Endothelial cell of umbilical vein (primary cell): ENCODE measurements at places on chromosomes 13 and 19. TPM values are rescaled to one million over a fixed set of nuclear protein-coding genes. Genes with fewer than 3 reads are reported as not detected.

GRCh38 chr19:589693-590395 is at the start of gene HCN2:
Gene HCN2, plus strand, starts transcription at chr19:589881. Its CDS starts 65 bp downstream, at chr19:589946.
- no peak for DNase-seq

GRCh38 chr13:22893777-22894176 is 287.0 kb upstream of the SGCG start:
- DNase-seq = no peak

GRCh38 chr13:100423375-100423774 is 165.2 kb downstream of the GGACT start:
- DNase-seq = no peak

- no peak for DNase-seq
These were observed 4.0 kb upstream of the FTL start for GRCh38 chr19:48961051-48961649.

DNA sequence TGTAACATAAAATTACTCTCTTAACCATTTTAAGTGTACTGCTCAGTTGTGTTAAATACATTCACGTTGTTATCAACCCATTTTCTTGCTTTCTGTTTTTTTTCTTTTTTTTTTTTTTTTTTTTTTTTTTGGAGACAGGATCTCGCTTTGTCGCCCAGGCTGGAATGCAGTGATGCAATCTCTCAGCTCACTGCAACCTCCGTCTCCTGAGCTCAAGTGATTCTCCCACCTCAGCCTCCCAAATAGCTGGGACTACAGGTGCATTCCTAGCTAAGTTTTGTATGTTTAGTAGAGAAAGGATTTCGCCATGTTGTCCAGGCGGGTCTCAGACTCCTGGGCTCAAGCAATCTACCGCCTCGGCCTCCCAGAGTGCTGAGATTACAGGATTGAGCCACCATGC is 42.5 kb upstream of the C13orf42 start:
- no peak for DNase-seq

The LILRA6 gene
- not detected in 2 replicates for total RNA-seq

The ZNF135 gene
- 0.14 and 1.2 TPM in 2 replicates for total RNA-seq
